ENCODE measurements at places on chromosomes 12 and 14. TPM values are rescaled to one million over a fixed set of nuclear protein-coding genes. Genes with fewer than 3 reads are reported as not detected.

CCDC197 gene
- not detected for total RNA-seq

P3H3 gene
- total RNA-seq, result 58.4 TPM

FBXO21 gene
- total RNA-seq, result 54.6 TPM

RPGRIP1 gene
- total RNA-seq, result 0.29 TPM

KRT7 gene
- total RNA-seq, result not detected

ABHD12B gene
- 4.8 TPM for total RNA-seq

PTGER2 gene
- not detected for total RNA-seq

TSPAN19 gene
- total RNA-seq, result not detected

LMBR1L gene
- 84.2 TPM for total RNA-seq

GARIN6 gene
- not detected for total RNA-seq

GSG1 gene
- not detected for total RNA-seq

SDSL gene
- 2.0 TPM for total RNA-seq

OR4E2 gene
- not detected for total RNA-seq

IL31 gene
- total RNA-seq, result not detected

KRT74 gene
- not detected for total RNA-seq

All from endodermal cell (in vitro differentiated cells).